Endothelial cell of coronary artery (primary cell): ENCODE measurements at places on chromosomes 5 and 9. TPM values are rescaled to one million over a fixed set of nuclear protein-coding genes. Genes with fewer than 3 reads are reported as not detected.

The SIMC1 gene
- 2.2 and 3.6 TPM in 2 replicates for total RNA-seq

The SEMA5A gene
- total RNA-seq: under 0.01 and 12.7 TPM in 2 replicates

The GBA2 gene
- 63.2 and 65.8 TPM in 2 replicates for total RNA-seq

The GADD45G gene
- 0.47 and 1.3 TPM in 2 replicates for total RNA-seq

The CRHBP gene
- under 0.01 and 3.1 TPM in 2 replicates for total RNA-seq

The OGN gene
- under 0.01 TPM in 1 of 2 replicates, not detected in the other for total RNA-seq

The FAT2 gene
- total RNA-seq: under 0.01 TPM in 1 of 2 replicates, not detected in the other

The PRR7 gene
- 3.5 and 5.9 TPM in 2 replicates for total RNA-seq

The SPINK13 gene
- not detected in 2 replicates for total RNA-seq

The RNF44 gene
- 3.5 and 4.0 TPM in 2 replicates for total RNA-seq

The OTP gene
- total RNA-seq: not detected in 2 replicates

The RORB gene
- under 0.01 TPM in 1 of 2 replicates, not detected in the other for total RNA-seq

The LRRC19 gene
- total RNA-seq: not detected in 2 replicates
